ENCODE measurements at places on chromosomes 16 and 17.
A peak's percentile ranks its signal among the peaks of the same experiment; 100 is the strongest.

- DNase-seq: peak; percentile 67
These were observed 696.9 kb downstream of the WWOX start for GRCh38 chr16:78796221-78796866.

GRCh38 chr16:35735403-35736251 lies 2276.2 kb downstream of the TP53TG3F start:
- DNase-seq: no peak

GRCh38 chr17:17960500-17961030 lies 11.6 kb downstream of the TOM1L2 start:
- no peak for DNase-seq

DNA sequence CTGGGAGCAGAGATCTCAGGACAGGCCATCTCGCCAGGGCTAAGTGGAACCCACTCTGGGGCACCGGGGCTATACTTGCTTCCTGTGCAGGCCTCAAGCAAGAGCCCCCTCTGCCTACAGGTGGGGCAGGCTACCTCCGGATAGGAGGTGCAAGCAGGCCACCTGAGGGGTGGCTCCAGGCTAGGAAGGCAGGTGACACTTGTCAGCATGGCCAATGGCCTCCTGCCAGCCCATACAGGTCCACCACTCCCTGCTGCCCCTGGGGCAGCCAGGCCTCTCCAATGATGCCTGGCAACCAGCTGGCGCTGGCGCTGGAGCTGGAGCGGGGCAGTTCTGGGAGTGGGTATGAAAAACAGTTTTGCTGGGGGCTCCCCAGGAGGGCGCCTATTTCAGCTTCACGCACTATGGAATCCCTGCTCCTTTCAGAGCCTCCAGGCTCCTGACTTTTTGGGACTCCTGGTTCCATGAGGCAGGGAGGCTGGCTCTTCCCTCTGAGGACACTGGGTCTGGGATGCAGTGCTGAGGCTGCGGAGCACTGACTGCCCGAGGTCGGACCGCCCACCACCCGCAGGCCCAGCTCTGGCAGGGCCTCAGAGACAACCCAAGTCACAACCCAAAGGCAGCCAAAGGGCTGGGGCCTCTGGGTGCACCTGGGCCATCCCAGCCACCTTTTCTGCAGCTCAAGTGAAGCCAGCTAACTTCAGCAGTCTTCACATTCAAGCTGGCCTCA lies 8.4 kb upstream of the SREBF1 start:
- DNase-seq: no peak

DNA sequence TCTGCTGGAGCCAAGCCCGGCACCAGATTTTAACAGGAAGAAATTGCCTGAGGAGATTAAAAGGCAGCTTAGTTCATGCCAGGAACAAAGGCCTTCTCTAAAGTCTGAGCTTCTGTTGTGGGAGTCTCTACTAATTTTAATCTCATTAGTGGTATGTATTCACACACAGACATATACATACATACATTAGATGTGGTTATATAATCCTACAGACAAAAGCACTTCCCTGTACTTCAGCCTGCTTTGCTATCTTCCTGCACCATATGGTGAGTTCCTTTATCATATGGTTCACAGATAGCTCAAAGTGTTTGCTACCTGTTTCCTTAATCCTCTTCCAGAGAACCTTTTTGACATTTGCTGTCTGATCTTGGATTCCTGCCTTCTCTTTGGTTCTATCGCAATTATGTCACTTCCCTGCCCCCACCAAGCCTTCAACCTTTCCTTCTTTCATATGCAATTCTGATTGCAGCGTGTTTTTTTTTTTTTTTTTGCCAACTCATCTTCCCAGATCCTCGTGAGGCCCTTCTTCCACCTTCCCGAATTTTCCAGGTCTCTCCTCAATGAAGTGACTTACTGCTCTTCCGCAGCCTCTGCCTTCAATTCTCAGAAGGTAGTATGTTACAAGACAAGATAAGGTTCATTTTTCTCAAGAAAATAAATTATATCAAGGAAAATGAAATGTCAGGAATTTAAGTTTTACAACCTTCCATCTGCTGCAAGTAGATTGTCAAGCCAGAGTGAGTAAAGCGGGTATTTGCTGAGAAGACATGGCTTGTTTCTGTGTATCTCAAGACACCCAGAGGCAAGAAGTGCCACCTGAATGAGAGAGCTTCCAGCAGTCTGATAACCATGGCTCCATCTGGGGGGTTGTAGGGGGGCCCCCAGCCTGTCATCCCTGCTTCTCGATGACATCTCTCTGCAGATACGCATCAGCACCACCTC lies 120.2 kb upstream of the CACNG3 start:
- DNase-seq: no peak

GRCh38 chr17:77454242-77455095 lies 313.7 kb downstream of the SEC14L1 start:
- DNase-seq: no peak

DNA sequence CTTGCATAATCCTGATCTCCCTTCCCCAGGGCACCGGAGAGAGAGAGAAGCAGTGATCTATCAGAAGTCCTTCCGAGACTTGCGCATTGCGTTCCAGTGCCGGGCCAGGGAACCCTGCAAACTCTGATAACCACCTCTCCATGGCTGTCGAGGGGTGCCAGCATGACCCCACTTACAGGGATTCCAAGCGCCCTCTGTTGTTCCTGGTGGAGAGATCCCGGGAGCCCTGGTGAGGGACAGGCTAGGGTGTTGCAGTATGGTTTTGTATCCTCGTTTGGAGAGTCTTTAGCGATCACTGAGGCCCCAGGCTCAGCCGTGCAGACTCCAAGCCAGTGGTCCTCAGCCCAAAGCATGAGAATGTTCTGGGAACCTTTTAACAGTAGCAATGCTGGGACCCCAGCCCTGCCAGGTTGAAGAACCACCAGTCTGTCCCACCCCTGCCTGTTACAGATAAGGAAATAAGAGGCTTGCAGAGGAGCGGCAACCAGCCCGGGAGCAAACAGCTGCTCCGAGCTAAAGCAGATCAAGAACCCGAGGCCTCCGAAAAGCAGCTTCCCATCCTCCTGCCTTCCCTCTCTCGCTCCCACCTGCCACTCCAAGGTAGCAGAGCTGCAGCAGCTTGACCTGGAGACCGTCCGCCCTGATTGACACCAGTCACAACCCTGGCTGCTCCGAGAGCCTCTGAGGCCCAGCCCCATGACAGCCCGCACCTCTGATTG lies 150.3 kb upstream of the RPL38 start:
- DNase-seq: no peak

- no peak for DNase-seq
These were observed 1.3 kb upstream of the SCN4A start for GRCh38 chr17:63973930-63974593.

GRCh38 chr17:68205808-68206720 lies 41.8 kb upstream of the AMZ2 start:
- peak; percentile 62 for DNase-seq

- DNase-seq: no peak
These were observed 2.5 kb downstream of the KRT32 start for GRCh38 chr17:41464682-41465081.

DNA sequence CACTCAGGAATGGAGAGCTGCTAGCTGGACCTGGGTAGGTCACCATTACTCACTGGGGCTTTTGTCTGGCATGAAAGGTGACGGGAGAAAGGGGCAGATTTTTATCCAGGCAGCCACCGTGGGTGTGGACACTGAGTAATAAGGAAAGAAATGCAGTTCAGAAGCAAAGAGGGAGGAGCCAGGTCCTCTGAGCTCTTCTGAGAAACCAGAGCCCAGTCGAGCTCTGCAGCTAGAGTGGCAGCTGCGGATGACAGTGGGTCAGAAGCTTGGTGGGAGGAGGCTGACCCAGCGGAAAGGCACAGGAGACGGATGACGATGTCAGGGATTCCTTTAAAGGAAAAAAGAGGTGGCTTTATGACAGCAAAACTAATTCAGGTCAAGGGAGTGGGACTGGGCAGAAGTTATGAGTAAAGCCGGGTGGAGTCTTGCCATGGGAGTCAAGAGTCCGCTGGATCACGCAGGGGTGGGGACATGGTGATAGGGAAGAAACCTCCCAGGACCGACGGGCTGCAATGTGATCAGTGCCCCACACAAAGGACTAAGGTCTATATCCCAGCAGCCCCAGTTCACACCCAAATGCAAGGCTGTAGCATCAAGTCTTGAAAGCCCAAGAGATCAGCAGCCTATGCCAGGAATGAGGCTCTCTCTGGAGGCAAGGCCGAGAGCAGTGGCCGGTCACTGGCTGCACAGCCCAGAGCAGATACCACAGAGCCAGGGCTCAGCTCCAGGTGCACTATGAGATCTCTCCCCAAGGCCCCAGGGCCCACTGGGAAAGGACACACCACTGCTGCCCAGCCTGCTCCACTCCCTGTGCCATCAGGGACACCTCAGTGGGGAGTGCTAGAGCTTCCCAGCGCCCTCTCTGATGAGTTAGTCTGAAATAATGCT lies 6.3 kb upstream of the MNT start:
- no peak for DNase-seq

DNA sequence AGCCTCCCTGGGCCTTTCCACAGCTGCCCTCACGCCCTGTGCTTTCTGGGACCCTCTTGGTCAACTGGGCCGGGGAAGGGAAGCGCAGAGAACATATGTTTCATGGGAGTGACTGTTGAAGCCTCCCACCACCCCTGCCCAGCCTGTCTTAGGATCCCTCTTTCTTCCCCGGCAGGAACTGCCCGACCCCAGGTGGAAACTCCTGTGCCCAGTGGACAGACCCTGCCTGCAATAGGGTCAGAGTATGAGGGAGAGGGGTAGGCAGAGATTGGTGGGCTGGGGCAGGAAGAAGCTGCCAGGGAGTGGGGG lies 10.5 kb downstream of the HEXIM2 start:
- DNase-seq: no peak
